ENCODE measurements at places on chromosomes 2 and 18.
A peak's percentile ranks its signal among the peaks of the same experiment; 100 is the strongest.

DNA sequence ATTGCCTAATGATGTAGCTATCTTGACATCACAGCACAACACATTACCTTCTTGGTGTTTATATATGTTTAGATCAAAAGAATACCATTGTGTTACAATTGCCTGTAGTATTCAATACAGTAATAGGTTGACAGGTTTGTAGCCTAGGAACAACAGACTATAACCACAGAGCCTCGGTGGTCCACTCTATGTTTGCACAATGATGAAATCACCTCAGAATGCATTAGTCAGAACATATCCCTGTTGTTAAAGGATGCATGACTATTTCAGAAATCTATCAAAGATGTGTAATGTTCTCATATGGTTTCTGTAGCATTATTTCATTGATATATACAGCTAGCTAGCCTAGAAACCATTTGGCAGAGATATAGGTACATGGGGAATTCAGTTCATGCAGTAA is 8.9 kb downstream of the METTL5 start:
- no peak for DNase-seq

GRCh38 chr2:217808326-217808725 is 194.5 kb downstream of the TNS1 start:
- DNase-seq, result no peak

- DNase-seq, result peak; percentile 74
Observed at GRCh38 chr18:57621246-57621604, 411 bp downstream of the NARS1 start.

DNA sequence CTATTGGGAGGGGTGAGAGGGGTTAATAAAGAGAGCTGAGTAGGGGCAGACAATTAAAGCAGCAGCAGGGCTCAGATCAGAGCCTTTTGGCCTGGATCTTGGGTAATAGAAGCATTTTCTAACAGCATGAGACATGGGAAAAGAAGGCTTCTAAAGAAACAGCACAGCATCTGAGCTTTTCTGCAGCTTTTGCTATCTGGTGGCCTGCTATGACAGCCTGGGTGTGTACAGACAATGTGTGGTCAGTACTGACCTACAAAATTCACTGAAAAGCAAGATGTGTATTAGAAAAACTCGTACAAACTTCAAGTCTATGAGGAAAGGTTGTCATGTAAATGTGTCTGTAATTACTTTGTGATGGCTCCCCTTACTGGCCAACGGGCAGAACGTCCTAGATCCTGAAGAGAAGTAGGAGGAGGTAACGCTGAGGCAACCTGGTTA is 95.6 kb downstream of the GALNT3 start:
- DNase-seq, result peak; percentile 61

- no peak for DNase-seq
Observed at GRCh38 chr2:203928849-203929248, 7.7 kb upstream of the ICOS start.

GRCh38 chr2:6866275-6866671 is 566 bp upstream of the CMPK2 start:
- DNase-seq, result peak; percentile 39

- no peak for DNase-seq
Observed at GRCh38 chr2:54497763-54498680, 41.9 kb downstream of the SPTBN1 start.

DNA sequence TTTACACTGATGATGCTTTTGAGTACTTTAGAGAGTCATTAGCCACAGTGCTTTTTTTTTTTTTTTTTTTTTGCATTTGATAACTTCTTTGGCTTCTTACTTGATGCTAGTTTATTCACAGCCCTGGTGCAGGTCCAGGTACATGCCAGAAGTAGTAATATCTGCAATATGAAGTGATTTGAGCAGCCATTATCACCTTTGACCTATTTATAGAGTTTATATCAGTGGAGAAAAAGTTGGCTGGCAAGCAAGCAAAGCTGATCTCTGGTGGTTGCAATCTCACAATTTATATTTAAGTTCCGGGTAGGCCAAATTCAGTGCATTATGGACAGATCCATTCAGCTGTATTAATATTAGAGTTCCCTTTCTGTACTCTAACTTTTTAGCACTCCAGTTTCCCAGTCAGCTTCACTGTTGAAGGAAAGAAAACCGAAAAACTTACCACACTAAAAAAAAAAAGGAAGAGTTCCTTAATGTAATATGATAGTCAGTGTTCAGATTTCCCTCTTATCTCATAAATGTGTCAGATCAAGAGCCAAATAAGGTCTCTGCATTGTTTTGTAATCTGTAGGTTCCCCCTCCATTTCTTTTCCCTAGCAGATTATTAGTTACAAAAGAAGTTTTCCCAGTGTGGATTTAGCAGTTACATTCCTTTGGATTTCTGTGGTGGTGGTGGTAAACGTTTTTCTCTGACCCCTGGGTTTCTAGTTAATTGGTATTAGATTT is 78.6 kb downstream of the HAUS1 start:
- no peak for DNase-seq

GRCh38 chr2:6445156-6445555 is 420.6 kb downstream of the CMPK2 start:
- DNase-seq, result no peak

DNA sequence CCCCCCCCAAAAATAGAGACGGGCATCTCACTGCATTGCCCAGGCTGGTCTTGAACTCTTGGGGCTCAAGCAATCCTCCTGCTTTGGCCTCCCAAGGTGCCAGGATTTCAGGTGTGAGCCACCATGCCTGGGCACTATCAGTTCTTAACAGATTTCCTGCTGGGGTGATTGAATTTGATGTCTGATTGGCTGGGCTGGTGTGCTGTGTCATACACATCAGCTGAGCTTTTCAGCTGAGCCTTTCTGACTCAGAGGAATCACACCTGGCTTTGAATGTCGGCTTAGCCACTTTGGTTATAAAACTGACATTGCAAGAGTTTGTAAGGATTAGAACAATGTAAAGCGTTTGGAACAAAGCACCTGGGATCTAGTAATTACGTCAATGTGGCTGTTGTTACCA is 18.9 kb downstream of the NCAPH start:
- no peak for DNase-seq

GRCh38 chr2:26412091-26412673 is 10.5 kb downstream of the DRC1 start:
- no peak for DNase-seq

- no peak for DNase-seq
Observed at GRCh38 chr2:15808204-15808910, 132.0 kb upstream of the MYCN start.

- DNase-seq, result no peak
Observed at GRCh38 chr2:128057334-128057733, 29.5 kb upstream of the SAP130 start.

DNA sequence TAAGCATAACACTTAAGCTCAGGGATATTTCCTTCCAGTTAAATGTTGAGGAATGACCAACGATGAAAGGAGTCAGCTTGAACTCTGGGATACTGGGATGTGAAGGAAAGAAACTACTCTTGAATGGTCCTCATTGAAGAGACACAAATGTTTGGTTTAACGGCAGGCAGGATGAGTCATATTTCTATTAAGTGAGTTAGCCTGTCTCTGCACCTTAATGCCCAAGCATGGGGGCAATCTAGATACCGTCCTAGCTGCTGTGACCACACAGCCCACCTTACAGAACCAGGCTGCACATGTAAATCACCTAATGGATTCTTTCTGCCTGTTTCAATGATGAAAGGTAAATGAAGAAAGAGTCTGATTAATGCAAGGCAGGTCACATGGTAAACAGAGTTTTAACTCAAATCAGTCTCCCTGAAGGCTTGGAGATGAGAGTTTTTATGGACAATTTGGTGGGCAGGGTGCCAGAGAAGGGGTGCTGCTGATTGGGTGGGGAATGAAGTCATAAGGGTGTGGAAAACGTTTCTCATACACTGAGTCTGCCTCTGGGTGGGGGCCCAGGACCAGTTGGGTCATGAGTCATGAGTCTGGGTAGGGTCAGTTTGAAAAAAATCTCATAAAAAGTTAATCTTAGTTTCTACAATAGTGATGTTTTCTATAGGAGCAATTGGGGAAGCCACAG is 144.6 kb upstream of the MMADHC start:
- DNase-seq, result no peak

GRCh38 chr2:102424754-102425153 is 1.8 kb downstream of the IL18RAP start:
- no peak for DNase-seq

GRCh38 chr2:127161176-127162136 is 54.5 kb upstream of the BIN1 start:
- no peak for DNase-seq

GRCh38 chr2:25337891-25338290 is 3.8 kb downstream of the DNMT3A start:
- no peak for DNase-seq
